AG04450 (cell line): ENCODE measurements at places on chromosomes 5 and 9. TPM values are rescaled to one million over a fixed set of nuclear protein-coding genes. Genes with fewer than 3 reads are reported as not detected.

The HTR1A gene
- polyA plus RNA-seq = not detected in 2 replicates

The RANBP17 gene
- 11.6 and 12.9 TPM in 2 replicates for polyA plus RNA-seq

The ADGRD2 gene
- not detected in 2 replicates for polyA plus RNA-seq

The PCDHGB1 gene
- 3.2 TPM in 2 replicates for polyA plus RNA-seq
